Fibroblast of lung (primary cell): ENCODE measurements at places on chromosomes 6 and 20. TPM values are rescaled to one million over a fixed set of nuclear protein-coding genes. Genes with fewer than 3 reads are reported as not detected.
A peak's percentile ranks its signal among the peaks of the same experiment; 100 is the strongest.

GRCh38 chr6:169370666-169371343 lies 117.2 kb upstream of the THBS2 start:
- DNase-seq = peak; percentile 56

DNA sequence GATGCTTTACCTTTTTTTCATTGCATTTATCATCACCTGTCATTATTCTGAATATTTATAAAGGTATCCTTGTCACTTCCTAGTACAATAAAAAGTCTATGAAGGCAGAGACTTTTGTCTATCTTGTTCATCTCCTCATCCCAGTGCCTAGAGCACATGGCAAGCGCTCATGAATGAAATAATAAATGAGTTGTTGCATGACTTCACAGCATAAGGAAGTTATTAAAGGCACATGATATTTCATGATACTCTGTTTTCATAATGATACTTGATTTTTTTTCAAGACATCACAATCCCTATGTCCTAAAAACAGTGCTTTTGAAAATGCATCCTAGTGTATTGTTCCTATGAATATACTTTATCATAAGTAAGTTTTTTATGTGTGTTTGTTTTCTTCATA lies 310.6 kb upstream of the RSPO3 start:
- DNase-seq = no peak

- DNase-seq = no peak
These were observed 185.8 kb upstream of the MAN1A1 start for GRCh38 chr6:119535332-119535731.

- no peak for DNase-seq
These were observed 69.5 kb upstream of the MAP3K7 start for GRCh38 chr6:90656325-90656724.

PACRG gene
- total RNA-seq = 0.26 and 0.66 TPM in 2 replicates

MTG2 gene
- 17.5 and 20.5 TPM in 2 replicates for total RNA-seq

SNAI1 gene
- 0.26 and 0.66 TPM in 2 replicates for total RNA-seq

DNA sequence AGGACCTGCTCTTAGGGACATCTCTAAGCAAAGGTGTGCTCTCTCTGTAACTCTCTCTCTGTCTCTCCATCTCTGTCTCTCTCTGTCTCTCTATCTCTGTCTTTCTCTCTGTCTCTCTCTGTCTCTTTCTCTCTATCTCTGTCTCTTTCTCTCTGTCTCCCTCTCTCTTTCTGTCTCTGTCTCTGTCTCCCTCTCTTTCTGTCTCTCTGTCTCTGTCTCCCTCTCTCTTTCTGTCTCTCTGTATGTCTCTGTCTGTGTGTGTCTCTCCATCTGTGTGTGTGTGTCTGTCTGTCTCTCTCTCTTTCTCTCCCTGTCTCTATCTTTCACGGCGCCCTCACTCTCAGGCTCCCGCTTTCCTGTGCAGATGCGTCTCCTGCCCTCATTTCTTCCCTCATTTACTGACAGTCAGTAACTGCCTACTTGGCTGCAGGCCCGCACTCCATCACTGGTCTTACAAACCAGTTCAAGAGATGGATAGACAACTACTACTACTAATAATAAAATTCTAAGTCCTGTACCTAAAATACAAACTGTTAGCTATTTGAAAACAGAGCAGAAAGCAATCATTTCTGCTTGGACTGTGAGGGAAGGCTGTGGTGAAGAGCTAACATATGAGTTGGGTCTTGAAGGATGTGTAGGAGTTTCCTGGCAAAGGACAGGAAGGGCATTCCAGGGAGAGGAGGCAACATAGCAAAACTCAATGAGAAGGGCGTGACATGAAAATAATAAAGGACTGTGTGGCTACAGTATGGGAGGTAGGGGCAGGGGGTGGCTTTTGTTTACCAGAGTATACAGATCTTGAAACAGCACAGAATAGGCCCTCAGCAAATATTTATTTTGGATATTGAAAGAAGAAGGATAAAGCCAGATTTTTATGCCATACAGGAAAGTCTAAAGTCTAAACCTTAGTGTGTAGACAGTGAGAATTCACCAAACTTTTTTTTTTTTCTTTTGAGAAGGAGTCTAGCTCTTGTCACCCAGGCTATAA lies 67.8 kb upstream of the TAB2 start:
- DNase-seq = no peak

GRCh38 chr6:51535327-51535726 lies 552.1 kb downstream of the PKHD1 start:
- DNase-seq = no peak

DNA sequence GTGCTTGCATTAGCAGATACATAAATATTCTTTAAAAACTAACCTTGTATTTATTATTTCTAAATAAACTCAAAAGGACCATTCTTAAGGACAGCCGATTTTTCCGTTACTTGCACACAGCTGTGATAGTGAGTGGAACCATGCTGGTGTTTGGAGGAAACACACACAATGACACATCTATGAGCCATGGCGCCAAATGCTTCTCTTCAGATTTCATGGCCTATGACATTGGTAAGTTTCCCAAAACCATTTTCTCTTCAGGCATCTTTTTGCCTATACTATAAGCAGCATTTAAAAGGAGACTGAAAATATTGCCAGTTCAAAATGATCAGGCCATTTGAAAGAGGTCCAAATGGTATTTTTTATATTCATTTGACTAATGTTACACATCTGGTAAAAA lies 92.3 kb downstream of the ATRN start:
- peak; percentile 65 for DNase-seq

- DNase-seq = no peak
These were observed 18.0 kb upstream of the PI3 start for GRCh38 chr20:45156713-45157112.

HDGFL1 gene
- total RNA-seq = not detected in 2 replicates

NRSN1 gene
- not detected in 2 replicates for total RNA-seq

- peak; percentile 58 for DNase-seq
These were observed 68.3 kb upstream of the BTBD3 start for GRCh38 chr20:11849270-11849915.

- no peak for DNase-seq
These were observed 101.0 kb upstream of the MAP3K7 start for GRCh38 chr6:90687775-90688380.

DNA sequence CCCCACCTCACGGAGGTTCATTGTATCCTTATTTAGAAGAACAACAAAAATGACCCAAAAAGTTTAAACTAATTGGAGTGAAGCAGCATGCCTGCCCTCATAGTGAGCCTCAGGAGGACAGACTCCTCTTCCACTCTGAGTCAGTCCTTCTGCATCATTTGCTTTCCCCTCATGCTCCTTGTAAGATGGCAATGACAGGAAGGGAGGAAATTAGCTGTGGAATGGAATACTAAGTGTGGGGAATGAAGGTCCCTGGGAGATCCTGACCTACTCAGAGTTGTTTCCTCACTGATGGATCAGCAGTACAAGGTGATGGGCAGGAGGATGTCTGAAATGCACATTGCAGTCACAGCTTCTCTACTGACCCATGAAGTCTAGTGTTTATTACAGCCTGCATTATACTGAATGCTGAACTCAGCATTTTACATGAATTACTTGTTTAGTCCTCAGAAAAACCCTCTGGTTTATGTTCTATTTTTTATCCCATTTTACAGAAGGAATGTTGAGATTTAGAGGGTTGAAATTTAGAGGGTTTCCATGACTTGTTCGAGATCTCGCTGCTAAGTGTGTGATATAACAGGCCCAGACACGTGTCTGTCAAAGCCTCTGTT lies 212.0 kb upstream of the PCSK2 start:
- no peak for DNase-seq

- DNase-seq = no peak
These were observed 12.8 kb upstream of the SSR1 start for GRCh38 chr6:7325750-7326149.

PRND gene
- not detected in 2 replicates for total RNA-seq

DNPH1 gene
- total RNA-seq = 39.5 and 52.5 TPM in 2 replicates

ZSCAN26 gene
- total RNA-seq = 21.6 and 23.9 TPM in 2 replicates

PGC gene
- not detected in 2 replicates for total RNA-seq

ENPP3 gene
- total RNA-seq = 0.17 and 0.26 TPM in 2 replicates

GRCh38 chr20:64166721-64167615 lies 2.7 kb downstream of the MYT1 start:
- no peak for DNase-seq

- peak; percentile 28 for DNase-seq
These were observed 419.5 kb upstream of the ID4 start for GRCh38 chr6:19417713-19418112.

DNA sequence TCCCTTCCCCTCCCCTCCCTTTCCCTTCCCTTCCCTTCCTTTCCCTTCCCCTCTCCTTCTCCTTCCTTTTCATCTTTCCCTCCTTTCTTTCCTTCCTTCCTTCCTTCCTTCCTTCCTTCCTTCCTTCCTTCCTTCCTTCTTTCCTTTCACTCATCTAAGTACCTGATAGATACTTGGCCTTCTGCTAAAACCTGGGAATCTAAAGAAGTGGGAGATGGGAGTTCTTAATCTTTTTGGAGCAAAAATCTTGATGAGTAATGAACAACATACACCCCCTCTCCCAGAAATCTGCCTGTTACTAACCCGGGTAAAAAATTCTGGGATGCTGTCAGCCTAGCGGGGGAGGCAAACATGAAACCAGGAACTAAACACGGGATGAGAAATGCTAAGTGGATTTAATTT lies 100.7 kb downstream of the VEGFA start:
- peak; percentile 42 for DNase-seq

DNA sequence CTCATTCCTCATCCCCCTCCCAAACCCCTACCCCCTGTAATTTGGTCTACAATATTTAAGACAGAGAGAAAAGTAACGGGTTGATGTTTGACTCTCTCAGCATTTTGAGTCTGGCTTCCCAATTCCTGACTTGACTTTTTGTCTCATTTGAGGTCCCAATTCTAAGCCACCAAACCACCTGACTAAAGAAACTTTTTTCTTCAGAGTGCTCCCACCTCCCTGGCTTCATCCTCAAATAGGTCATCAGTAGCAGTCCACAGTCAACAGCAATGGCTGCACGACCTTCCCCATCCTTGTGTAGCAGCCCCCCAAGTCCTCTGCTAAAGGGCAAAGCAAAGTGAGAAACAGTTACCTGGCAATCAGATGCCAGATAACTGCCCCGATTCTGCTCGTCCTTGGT lies 1.8 kb downstream of the PLEKHG1 start:
- no peak for DNase-seq

ZNF133 gene
- 27.0 and 31.5 TPM in 2 replicates for total RNA-seq
